ENCODE measurements at places on chromosomes 2 and 18.

DNA sequence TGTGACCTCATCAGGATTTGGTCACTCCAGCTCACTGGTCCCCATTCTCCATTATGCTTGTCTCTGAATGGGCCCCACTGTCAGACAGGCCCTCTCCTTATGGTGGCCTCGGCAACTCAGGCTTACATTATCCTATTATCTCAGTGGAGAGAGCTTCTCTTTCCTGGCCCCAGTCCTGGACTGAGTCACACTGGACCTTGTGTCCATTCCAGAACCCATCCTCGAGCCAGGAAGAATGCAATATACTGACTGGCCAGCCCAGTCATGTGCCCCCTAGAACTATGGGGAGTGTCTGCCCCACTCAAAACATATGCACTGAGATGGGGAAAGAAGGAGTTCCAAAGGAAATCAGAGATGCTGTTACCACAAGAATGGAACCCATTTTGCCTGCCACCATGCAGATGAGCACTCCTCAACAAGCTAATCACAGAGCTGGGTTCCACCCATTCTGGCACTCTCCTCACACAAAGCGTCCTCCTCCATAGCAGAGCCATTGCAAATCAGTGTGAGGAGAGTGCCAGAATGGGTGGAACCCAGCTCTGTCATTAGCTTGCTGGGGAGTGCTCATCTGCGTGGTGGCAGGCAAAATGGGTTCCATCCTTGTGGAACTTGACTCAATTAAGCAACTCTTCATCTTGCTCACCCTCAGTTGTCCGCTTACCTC, 71.9 kb downstream of the CHRNA1 start:
- DNase-seq, result no peak

DNA sequence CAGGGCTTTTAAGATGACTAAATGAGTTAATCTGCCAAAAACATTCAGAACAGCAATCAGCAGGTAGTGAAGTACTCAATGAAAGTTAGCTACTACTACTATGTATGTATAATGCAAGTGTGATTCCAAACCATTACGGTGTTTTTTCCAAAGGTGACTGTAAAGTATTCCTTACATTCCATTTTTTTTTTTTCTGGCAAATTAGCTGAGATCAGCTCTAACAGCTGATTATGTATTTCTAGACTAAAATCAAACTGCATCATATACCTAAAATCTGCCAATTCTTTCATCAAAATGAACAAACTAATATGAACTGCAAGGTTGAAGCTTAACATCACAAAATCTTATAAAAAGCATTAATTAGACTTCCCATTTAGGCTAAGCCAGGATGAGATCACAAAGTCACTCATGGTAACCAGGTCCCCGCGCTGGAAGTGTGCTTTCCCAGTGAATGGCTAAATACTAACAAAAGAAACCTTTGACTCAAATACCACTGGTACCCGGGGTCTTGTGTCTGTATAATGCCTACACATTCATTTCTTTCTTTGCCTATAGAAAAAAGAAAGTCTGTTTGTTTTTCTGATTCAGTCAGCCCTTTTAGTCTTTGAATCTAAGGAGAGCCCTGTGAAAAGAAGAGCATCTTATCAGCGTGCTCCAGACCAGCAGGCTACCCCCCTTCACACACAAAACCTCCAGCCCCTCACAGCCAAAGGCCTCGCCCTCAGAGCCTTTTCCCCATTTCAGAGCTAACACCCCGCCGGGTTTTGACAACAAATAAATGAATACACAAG, 88.3 kb downstream of the RBMS1 start:
- no peak for DNase-seq

GRCh38 chr2:105455488-105456003, 56.7 kb upstream of the FHL2 start:
- no peak for DNase-seq

GRCh38 chr18:55657572-55658331, 69.8 kb upstream of the TCF4 start:
- DNase-seq, result no peak

DNA sequence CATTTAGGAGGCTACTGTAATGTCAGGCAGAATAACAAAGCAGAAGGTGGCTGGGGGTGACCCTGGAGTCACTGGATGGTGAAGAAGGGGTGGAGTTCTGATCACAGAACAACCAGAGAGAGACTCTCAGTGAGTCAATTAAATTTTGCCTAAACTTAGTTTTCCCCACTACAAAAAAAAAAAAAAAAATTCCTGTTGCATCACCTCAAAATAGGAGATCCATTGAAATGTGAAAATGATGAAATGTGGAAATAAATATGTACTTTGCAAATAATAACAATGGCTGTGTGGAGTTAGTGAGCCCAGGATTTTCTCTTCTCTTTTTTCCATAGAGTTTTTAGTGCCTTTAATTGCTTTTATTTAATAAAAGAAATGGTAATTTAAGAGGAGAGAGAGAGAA, 165.5 kb downstream of the GFPT1 start:
- no peak for DNase-seq

DNA sequence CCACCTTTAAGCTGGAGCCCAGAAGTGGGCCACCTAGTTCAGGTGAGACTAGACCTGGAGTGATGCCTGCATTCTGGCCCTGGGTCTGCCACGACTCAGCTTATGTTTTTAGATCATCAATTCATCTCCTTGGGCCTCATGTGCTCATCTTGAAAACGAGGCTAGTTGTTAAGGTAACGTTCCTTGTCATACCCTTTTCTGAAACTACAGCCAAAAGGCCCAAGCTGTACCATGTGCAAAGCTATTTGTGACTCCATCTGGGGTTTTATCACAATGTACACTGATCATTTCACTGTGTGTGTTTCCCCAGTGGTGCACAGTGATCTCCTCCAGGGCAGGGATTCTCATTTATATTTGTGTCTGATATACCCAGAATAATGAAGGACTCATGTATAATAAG, 138.4 kb upstream of the COPS8 start:
- DNase-seq, result no peak

DNA sequence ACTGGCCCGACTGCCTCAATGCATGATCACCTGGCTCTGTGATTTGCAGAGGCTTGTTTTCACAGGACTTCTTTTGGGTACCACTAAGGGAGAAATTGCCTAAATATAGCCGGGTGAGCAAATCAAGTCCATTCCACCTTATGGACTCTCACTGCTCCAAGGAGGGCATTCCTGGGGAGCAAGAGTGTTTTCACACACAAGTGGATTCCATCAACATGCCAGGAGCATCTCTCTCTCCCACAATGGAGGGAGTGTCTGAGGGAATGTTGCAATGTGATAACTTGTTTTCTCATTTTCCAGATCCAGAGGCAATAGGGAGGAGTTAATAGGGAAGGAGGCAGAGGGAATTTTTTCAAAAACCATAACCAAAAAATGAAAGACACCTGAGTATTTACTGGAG, 250.7 kb downstream of the SATB2 start:
- no peak for DNase-seq

- DNase-seq, result no peak
Observed at GRCh38 chr2:52936029-52936428, 831.6 kb upstream of the CHAC2 start.

GRCh38 chr2:28557389-28558131, 61.7 kb downstream of the PLB1 start:
- no peak for DNase-seq

DNA sequence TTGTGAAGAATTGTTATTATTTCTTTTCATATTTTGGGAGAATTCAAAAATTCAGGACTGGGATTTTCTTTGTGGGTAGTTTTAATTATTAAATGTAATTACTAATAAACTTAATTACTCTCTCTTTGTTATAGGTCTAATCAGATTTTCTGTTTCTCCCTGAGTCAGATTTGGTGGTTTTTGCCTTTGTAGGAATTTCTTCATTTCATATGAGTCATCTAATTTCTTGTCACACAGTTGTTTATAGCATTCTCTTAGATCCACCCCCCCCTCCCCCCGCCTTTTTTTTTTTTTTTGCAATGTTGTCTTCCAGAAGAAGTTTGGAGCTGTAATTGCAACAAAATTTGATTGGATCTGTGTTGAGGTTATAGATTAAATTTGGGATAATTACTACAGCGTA, 26.0 kb upstream of the GALR1 start:
- DNase-seq, result no peak

- no peak for DNase-seq
Observed at GRCh38 chr2:18803141-18803939, 214.0 kb upstream of the NT5C1B start.

GRCh38 chr2:122273785-122274419, 518.5 kb downstream of the TSN start:
- DNase-seq, result no peak

- peak; percentile 3 for DNase-seq
Observed at GRCh38 chr2:47607005-47607679, 175.8 kb upstream of the MSH6 start.

DNA sequence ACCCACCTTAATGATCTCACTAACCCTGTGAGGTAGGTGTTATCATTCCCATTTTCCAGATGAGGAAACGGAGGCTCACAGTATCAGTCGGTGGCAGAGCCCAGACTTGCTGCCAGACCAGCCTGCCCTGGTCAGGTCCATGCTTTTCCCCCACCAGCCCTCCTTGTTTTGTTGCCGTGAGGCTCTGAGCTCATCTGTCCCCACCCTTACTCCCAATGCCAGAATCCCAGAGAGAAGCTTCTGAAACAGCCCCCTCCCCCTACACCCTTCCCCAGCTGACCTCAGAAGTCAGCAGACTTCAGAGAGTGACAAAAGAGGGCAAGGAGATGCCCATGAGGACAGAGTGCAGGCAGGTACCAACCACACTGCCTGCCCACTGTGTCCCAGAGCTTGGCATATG, 20.8 kb upstream of the TNS1 start:
- DNase-seq, result no peak

DNA sequence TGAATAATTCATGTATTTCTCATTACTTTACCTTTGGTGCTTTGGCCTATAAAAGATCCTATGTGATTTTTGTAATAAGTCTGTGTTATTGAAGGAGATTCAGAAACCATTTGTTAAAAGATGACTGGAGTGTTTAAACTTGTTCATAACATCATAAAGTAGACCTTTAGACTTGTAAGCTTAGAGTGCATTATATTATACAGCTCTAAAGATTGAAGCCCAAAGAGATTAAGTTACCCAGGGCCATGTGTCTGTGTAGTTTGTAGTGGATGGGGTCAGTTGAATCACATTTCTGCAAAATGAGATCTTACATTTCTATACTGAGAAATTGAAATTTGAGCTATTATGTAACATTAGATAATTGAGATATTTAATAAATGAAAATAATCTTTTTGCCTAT, 60.2 kb upstream of the STON1 start:
- no peak for DNase-seq

GRCh38 chr2:27566628-27567027, 16.2 kb upstream of the ZNF512 start:
- DNase-seq, result no peak

- no peak for DNase-seq
Observed at GRCh38 chr2:219542931-219543595, 546 bp downstream of the CHPF start.

- no peak for DNase-seq
Observed at GRCh38 chr18:12369211-12369610, 7.8 kb downstream of the AFG3L2 start.

- no peak for DNase-seq
Observed at GRCh38 chr2:205296959-205297358, 385.3 kb upstream of the NRP2 start.

- DNase-seq, result peak; percentile 31
Observed at GRCh38 chr2:37005118-37005868, 39.0 kb upstream of the STRN start.

GRCh38 chr2:29010946-29011345, 29.8 kb downstream of the TOGARAM2 start:
- no peak for DNase-seq

- no peak for DNase-seq
Observed at GRCh38 chr2:112817082-112817689, 19.4 kb downstream of the IL1B start.

GRCh38 chr2:7034303-7034702, 117.1 kb downstream of the RNF144A start:
- no peak for DNase-seq

- no peak for DNase-seq
Observed at GRCh38 chr2:172964511-172965139, 111.0 kb upstream of the MAP3K20 start.

GRCh38 chr2:221350616-221351015, 221.5 kb downstream of the EPHA4 start:
- DNase-seq, result no peak

DNA sequence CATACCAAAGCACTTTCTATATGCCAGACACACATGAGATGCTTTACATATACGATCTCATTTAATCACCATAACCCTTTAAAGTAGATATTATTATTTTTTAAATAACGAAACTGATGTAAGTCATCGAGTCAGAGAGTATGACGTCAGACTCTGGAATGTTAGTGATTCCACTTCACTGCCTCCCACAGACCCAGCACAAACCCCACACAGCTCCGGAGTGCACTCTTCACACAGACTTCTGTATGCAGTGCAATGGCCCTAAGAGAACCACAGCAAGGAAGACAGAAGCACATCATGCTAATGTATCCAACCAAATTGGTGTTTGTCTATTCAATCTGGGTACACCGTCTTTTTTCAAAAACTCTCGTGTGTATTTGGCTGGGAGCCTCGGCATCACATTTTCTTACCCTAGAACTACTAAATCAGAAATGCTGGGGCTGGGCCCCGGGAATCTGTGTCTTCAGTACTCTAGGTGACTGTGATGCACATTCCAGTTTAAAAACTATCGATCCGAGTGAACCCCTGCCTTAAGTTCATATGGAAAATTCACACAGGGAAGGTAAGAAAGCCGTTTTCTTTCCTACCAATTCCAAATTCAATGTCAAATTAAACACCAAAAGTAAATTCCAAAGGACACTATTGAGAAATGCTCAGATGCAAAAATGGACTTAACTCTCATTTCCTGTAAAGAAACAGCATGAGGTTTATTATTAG, 117.7 kb upstream of the ACVR1C start:
- no peak for DNase-seq

GRCh38 chr2:119517433-119517832, 6.8 kb downstream of the SCTR start:
- DNase-seq, result peak; percentile 76

DNA sequence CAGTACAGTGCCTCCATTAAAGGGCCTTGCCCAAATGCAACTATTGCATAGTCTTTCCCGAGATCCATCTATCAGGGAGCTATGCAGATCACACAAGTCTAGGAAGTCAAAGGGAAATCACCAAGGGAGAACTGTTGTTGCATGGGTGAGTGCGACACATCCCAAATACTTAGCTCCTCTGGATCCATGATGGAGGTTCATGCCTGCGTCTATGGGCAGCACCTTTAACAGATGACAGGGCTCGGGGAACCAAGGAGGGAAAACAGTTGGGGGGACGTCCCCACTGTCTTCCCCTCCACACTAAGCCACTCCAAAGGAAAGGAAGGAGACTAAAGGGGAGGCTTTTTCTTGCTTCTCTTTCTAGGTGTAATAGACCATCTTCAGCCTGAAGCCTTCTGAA, 552.8 kb upstream of the PKDCC start:
- no peak for DNase-seq

GRCh38 chr18:31061945-31062344, 19.4 kb upstream of the DSC3 start:
- DNase-seq, result no peak

Data from GM13976 (cell line).